ENCODE measurements at places on chromosomes 11 and 22.

- DNase-seq = no peak
Measured at GRCh38 chr11:43920598-43921419, 21.6 kb upstream of the C11orf96 start.

- no peak for DNase-seq
Measured at GRCh38 chr22:18066181-18066859, 11.5 kb upstream of the PEX26 start.

DNA sequence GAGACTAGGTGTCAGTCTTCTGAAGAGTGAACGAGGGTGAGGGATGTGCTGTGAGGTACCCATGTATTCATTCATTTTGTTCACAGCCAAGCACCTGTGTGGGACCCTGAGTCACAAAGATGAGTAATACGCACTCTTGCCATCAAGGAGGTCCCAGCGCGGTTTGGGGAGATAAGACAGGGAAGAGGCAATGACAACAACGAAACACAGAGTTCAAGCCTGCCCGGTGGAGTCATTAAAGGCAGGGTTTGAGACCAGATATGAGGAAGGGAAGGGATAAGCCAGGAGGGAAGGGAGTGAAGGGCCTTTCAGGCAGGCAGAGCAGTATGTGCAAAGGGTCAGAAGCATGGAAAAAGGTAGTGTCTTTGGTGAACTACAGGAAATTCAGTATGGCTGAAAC lies 4.6 kb downstream of the DCHS1 start:
- no peak for DNase-seq

DNA sequence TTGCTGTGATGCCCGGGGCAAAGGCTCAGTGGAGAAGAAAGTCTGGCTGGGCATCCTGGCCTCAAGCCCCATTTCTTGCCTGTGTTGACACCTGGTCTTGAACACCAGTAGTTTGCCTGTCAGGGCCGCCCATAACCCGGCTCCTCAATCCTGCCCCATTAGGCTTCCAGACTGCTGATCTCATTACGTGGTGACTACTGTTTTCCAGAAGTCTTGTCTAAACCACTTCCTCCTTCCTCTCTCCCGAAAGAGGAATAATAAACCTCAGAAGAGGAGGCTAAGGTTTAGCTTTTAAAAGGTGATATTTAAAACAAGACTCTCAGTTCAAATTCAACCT lies 97.7 kb downstream of the CD44 start:
- no peak for DNase-seq

DNA sequence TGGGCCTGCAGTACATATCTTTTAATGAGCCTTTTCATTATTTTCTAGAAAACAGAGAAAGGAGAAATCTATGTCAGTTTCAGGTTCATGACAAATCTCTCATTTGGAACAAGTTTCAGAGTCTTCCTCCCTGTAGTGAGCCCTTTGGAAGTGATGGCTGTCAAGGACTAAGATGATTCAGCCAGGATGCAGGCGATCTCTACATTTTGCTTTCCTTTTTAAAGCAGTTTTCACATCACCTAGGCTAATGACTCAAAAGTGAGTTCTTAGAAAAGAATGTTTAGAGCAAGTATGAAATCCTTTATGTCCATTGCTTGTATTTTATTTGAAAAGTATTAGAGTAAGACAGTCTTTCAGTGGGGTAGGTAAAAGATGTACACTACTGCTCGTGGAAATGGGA lies 130.1 kb downstream of the TRPC6 start:
- no peak for DNase-seq

DNA sequence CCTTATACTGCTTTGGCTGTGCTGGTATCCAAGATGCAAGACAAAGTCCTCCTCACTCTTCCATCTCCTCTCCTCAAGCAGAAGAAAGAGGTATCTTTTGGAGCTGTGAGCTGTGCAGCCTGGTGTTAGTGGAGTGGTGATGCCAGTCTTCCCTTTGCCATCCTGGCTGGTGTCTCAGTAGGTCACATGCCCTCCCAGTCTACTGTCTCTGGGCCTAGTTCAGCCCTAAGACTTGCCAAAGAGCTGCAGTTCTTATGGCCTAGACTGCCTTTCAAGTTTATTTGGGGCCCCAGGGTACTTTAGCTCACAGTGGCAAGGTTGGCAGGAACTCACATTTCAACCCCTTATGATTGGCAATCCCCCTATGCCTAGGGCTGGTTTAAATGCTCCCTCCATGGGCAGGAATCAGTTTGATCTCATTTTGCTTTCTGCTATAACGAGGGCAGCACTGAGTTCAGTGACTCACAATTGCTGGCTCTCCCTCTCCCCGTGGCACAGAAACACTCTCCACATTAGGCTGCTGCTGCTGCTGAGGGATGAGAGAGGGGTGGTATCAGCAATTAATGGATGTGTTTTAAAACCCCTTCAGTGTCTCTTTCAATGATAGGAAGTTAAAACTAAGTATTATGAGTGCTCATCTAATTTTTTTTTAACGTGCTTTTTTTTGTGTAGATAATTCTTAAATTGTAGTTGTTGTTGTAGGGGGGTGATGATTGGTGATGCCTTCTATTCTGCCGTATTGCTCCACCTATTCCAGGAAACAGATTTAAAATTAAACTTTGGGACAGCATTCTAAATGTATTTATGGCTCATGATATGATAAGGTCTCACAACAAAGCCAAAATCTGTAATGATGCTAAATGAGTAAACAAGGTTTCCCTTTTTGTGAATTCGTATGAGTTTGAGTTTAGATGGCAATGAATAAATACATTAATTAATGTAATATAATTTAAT lies 1295.0 kb downstream of the JRKL start:
- no peak for DNase-seq

DNA sequence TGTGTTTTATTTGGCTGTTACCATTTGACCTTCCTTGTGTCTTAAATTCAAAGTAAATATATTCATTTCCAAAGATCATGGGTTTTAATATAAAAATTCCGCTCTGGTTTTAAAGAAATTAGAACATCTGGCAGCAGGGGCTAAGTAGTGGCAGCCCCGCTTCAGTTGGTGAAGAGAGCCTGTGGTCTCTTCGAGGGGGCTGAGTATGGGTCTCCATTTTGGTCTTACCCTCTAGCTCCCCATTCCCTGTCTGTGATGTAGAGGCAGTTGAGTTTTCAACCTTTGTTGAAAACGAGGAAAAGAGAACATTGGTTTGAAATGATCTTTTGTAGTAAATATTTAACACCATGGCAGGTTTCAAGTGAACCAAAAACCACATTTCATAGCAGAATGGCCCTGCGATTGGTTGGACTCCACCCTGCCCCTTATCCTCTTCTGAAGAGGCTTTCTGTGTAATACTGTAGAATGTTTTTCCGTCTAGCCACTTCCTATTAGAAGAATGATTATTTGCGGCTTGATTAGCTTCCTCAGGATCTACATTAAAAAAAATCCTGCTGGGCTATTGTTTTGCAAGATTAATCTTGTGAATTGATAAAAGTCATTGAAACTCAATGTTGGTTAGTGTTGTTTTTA lies 17.7 kb downstream of the APLP2 start:
- no peak for DNase-seq

All from effector CD4-positive, alpha-beta T cell (primary cell).